ENCODE measurements at places on chromosomes 6 and 20.
A peak's percentile ranks its signal among the peaks of the same experiment; 100 is the strongest.

DNA sequence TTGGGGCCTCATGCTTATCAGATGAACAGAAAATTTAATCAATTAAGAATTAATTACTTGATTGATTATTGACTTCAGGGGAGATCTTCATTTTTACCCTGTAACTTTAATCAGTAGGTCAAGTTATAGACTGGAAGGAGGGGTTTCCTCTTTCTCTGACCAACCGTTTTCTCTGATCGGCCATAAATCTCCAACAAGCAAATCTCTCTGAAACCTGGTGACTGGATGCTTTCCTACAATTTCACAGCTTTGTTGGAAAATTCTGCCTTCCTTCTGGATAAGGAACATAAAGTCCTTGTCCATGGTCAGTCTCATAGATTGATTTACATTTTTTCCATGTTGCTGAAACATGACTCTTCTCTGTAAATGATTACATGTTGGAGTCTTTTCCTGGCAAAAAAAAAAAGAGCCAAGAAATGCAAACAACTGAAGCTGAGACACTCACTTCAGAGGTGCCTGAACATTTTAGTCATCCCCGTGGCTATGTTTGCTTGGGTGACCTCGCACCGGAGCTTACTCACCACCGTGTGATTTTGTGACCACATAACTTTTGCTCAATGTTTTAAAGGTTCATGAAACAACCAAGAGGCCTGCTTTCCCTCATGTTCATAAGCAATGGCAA is 31.0 kb downstream of the IRF4 start:
- peak; percentile 67 for DNase-seq

GRCh38 chr20:7449269-7449668 is 491.0 kb downstream of the HAO1 start:
- no peak for DNase-seq

DNA sequence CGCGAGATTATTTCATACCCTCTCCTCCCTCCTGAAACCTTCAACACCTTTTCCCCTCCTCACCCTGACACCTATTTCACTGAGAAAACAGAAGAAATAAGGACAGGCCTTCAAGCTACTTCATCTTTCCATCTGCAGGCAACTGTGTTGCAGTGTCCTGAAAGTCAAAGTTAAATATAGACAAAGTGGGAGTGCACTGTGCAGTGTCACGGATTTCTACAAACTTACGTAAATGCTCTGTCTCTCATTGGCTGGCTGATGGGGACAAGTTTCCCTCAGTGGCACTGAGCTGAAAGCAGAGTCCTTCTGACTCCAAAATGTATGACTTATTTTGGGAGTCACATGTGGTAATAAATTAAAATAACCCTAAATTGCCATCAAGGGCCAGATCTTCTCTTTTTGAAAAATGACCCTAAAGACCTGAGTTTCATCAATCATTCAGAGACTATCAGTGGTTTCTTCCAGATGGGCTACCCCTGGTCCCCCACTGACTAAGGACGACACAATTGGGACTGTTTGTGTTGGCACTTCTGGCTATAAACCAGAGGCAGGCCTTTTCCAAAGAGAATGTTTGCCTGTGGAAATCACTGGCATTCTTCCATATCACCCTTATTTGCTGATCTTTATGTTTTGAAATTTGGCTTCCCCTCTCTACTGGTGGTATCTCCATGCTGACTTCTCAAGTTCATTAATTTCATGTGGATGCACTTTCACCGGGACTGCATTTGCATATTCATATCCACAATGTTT is 21.6 kb downstream of the ALDH8A1 start:
- no peak for DNase-seq

- no peak for DNase-seq
These were observed 125.6 kb downstream of the EYA2 start for GRCh38 chr20:47020231-47020630.

- no peak for DNase-seq
These were observed 96.9 kb upstream of the FOXQ1 start for GRCh38 chr6:1215023-1215422.

DNA sequence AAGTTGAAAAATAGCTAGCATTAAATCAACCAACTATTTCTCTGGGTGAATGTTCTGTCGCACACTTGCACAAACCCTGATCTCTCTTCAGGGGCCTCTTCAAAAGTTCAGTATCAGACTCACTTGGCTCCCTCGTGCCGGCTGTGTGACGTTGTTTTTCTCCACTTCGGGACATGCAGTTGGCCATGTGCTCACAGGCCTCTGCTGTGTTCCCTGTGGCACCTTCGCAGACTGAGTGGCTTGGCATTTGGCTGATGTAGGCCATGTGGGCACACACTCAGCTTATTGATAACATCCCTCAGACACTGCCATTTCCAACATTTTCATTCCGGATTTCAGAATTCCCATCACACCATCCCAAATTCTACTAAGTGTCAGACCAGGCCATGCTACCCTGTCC is 49.3 kb downstream of the PACRG start:
- DNase-seq = no peak

DNA sequence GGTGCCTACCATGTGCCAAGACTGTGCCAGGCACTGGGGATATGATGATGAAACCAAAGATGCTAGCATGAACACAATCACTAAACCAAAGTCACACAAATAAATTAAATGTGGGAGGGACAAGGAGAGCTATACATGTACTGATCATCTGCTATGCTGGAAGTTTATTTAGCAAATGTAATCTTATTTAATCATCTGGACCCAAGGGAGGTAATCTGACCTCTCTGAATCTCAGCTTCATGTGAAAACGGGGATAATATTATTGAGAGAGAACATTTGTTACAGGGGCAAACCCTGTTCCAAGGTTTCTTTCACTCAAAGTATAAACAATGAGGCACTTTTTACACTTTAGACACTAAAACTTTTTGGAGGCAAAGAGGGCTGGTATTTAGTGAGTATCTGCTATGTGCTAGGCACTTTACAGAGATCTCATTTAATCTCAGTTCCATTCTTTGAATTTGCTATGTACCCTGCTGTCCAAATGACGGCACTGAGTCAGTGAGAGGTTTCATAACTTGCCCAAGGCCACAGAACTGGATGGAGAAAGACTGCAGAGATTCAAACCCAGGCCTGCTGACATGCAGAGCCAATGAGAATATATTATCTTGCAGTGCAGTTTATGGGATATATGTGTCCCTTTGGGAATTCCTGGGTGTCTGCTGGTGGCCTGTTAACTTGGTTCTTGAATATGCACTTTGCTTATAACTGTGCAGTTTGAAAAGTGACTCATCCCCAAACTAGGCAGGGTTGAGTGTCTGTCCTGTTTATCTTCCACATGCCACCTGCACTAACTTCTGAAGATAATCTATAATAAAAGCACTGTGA is 3.3 kb upstream of the ASXL1 start:
- DNase-seq = no peak

DNA sequence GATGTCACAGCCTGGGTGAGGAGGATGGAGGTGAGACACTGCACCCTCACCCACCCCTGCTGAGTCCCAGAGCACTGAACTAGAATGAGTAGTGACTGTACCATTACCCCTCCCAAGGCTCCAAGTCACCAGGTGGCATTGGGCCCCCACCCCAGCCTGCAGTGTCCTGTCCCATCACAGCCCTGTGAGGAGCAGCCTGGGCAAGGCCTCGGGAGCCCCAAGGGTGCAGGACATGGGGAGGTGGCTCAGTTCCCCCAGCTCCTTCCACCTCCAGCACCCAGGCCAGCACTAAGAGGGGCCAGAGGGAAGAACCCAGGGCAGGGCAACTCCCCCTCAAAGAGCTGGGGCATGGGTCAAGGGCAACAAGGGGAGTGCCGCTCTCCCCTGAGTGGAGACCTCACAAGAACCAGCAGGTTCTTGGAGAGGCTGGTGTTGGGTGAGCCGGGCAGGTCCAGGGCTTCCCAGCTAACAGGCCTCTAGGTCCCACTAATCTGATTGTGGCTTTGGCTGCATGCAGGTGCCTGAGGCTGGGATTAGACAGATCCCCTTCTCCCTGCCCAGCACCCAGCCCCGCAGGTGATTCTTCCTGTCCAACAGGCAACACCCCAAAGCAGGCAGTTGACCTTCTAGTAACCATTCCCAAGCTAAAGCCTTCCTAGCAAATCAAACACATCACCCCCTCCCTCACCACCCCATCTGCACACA is 2.6 kb downstream of the CST4 start:
- DNase-seq = no peak
